CD4-positive, alpha-beta T cell treated with Interferon gamma for 1 hour (primary cell): ENCODE measurements at places on chromosomes 2 and 18.

GRCh38 chr2:186068139-186068801, 329.7 kb downstream of the FSIP2 start:
- DNase-seq: no peak

- no peak for DNase-seq
Observed at GRCh38 chr2:216863946-216864345, 4.1 kb upstream of the TNP1 start.

DNA sequence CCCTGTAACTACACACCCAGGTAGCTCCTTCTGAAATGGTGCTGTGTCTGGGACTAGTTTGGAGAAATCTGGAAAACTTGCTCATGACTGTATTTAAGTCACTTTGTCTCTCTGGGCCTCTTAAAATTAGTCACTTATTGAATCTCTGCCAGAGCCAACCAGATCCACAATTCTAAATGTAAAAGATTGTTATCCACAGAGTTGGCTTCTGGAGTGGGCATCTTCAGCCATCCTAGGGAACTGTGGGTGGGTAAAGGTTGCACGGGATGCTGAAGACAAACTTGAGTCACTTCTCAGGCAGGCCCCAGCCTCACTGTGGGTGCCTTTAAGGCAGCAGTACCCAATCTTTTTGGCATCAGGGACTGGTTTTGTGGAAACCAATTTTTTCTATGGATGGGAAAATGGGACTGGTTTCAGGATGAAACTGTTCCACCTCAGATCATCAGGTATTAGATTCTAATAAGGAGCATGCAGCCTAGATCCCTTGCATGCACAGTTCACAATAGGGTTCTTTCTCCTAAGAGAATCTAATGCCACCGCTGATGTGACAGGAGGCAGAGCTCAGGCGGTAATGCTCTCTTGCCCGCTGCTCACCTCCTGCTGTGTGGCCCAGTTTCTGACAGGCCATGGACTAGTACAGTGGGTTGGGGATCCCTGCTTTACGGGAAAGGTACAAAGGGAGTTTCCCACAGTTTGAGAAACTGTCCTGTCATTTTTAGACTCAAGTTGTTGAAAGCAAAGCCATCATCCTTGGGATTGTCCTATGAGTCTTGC, 98.3 kb upstream of the SPRED2 start:
- DNase-seq: no peak

DNA sequence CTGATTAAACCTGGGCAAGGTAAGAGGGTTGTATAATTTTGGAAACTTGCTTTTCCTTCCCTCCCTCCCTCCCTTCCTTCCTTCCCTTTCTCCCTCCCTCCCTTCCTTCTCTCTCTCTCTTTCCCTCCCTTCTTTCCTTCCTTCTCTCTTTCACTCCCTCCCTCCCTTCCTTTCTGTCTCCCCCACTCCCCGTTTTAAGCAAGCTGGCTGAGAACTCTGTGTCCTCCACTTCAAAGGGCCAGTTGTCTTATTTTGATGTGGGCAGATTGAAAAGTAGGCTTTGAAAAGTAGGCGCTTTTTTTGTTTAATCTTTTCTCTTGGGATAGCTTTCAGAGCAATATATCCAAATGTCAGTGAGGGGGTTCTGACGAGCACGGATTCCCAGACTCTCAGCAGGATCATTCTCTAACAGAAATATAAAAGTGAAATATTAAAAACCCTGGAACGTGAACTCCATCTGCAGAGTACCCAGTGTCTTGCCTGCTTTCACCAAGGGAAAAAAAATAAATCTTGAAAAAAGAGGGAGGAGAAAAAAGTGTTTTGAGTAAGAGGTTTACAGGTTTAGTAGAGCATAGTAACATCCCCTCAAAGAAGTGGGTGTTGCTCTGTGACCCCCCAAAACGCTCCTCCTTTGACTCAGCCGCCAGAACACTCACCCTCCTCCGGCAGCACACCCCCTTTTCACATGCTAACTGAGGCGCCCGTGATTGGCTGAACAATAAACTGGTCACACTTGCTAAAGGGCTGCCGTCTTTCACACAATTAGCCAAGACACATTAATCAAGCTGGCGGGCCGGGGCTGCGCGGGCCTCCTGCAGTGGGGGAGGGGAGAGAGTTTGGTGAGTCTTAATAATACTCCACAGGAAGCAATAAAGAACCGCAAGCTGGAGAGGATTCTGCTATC, 52.2 kb downstream of the CDK15 start:
- DNase-seq: no peak

DNA sequence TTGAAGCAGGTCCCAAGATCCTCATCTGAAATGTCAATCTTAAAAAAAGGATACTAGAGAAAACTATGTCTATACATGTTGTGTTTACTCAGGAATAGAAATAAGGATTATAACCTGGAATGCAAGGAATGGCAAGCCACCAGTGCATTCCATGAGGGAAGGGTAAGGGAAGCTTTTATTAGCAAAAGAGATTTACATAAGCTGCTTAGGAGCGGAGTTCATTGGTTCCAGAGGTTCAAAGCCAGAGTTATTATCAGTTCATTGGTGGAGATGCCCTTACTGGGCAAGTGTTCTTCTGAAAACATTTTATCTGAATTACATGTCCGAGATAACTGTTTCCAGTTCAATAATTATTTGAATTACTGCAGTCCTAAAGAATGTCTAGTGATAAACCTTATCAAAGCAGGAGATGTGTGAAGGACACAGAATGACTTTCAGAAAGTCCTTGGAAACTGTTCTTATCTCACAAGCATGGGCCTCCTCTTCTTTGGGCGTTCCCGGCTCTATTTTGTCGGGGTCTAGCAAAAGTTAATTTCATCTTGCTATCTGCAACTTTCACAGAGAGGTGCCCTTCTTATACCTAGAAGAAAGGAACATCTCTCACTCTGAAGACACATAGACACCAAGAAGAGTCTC, 23.5 kb downstream of the COMMD1 start:
- no peak for DNase-seq

DNA sequence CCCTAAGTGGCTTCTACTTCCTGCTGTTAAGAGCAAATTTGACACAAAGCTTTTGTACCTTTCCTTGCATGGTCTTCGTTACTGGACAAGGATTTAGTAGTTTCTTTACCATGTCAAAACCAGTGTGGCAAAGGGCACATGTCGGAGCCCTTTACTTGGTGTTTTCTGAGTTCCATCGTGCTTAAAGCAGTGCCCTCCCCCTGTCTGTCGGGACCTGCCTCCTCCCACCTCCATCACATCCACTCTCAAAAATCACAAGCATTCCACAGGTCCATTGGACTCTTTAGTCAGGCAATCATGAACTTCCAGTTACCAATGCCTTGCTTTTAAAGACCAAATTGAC, 763 bp downstream of the CCDC141 start:
- DNase-seq: no peak

DNA sequence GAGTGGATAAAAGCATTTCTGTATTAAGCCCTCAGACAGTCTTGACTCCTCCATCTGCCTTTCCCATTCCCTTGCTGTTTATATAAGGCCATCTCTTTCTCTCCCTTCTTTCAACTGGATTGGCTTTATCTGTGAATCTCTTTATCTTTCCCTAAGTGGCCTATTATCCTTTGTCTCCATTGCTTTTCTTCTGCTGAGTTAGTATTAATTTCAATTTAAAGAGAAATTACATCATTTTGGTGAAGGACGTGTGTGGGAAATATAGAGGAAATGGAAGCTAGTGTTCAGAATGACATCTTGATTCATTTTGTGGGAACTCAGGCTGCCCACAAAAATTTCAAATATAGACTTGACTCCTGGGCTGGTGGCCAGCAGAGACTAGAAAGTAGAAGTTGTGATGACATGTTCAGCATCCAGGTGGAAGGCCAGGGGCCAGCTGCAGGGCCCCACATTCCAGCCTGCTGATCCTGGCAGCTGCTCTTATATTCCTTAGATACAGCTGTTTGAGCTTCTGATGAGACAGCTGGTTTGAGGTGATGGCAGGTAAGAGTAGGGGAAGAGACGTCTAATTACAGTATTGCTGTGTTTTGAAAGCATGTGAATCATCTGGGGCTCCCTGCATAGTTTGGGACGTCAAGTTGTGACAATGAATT, 52.3 kb downstream of the DIS3L2 start:
- DNase-seq: no peak
